ENCODE measurements at places on chromosomes 13 and 19.

GRCh38 chr13:30647420-30647819, 29.7 kb downstream of the USPL1 start:
- DNase-seq, result no peak

DNA sequence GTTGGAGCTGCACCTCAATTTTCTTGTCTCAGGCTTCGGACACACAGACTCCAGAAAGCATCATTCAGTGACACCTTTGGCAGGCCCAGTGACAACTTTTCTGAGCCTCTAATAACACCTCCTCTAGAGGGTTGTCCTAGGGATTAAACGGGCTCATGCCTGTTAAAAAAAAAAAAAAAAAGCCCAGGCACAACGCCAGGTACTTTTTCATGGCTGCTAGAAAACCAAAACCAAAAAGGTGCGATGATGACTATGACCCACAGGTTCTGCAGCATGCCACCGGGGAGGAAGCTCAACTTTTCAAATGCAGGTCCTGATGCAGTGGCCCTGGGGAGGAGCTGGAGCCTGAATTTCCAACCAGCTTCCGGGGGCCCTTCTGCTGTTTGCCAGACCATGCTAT, 184.2 kb downstream of the ABCC4 start:
- no peak for DNase-seq

- no peak for DNase-seq
Observed at GRCh38 chr13:40390401-40390916, 276.0 kb downstream of the FOXO1 start.

DNA sequence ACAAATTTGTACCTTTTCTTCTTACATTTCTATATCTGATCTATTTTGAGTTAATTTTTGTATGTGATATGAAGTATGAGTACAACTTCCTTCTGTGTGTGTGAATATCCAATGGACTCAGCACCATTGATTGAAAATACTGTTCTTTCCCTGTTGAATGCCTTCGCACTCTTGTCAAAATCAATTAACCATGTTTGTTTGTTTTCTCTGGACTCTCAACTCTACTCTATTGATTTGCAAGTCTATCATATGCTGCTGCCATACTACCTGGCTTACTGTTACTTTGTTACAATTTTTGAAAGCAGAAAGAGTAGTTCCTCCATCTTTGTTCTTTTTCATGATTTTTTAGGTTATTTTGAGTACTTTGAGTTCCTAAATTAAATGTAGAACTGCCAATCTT, 1437.4 kb upstream of the SPRY2 start:
- DNase-seq, result no peak

- no peak for DNase-seq
Observed at GRCh38 chr13:37486171-37486681, 112.3 kb downstream of the POSTN start.

GRCh38 chr13:65035302-65035701, 2194.8 kb downstream of the PCDH9 start:
- no peak for DNase-seq

DNA sequence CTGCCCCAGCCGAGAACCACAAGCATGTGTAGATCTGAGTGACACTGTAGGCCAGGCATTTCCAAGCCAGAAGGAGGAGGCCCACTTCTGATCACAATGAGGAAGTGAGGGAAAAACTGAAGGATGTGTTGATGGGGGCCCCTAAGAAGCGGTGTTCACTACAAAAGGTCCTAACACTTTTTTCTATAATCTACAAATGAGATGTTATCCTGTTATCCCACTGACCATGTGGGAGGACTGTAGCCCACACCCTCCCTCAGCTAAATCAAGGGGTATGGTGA, 99.0 kb upstream of the MCF2L start:
- no peak for DNase-seq

DNA sequence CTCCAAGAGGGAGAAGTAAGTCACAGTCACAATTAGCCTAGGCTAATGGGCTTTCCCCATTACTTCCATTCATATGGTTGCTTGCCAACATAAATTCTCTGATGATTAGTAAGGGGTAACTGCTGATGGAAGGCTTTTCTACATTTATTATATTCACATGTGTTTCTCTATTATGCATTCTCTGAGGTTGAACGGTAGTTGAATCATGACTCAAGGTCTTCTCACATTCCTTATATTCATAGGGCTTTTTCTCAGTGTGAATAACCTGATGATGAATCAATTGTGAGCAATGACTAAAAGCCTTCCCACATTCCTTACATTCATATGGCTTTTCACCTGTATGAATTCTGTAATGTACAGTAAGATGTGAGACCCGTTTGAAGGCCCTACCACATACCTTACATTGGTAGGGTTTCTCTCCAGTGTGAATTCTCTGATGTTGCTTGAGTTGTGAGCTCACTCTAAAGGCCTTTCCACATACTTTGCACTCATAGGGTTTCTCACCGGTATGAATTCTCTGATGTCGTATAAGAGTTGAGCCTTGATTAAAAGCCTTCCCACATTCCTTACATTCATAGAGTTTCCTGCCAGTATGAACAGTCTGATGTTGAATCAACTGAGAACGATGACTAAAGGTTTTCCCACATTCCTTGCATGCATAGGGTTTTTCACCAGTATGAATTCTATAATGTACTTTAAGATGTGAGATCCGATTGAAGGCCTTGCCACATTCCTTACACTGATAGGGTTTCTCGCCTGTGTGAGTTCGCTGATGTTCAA, 9.3 kb downstream of the ZNF582 start:
- DNase-seq, result no peak

GRCh38 chr13:78607409-78608251, 4.3 kb upstream of the POU4F1 start:
- DNase-seq, result no peak

All from activated CD4-positive, alpha-beta T cell treated with anti-CD3 and anti-CD28 coated beads, Interleukin-2, amount 50 U/mL, for 48 hours (primary cell).